ENCODE measurements at places on chromosomes 12 and 14.

GRCh38 chr14:58639842-58640484 is 2.2 kb downstream of the DACT1 start:
- peak; percentile 75 for DNase-seq

- no peak for DNase-seq
Observed at GRCh38 chr14:59214702-59215302, 26.3 kb downstream of the DAAM1 start.

DNA sequence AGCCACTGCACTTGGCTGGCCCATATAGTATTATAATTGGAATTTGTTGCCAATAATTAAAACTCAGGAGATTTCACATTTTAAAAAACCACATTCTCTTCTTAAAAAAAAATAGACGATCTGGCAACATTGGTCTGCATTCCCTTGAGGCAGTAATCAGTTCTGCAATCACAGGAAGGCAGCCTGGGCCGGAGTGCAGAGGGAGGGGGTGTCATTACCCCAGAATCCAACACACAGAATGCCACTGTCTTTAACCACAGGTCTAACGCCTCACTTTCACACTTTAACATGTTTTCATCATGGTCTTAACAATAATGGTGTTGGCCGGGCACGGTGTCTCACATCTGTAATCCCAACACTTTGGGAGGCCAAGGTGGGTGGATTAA is 100.1 kb downstream of the SCARB1 start:
- DNase-seq, result no peak

GRCh38 chr12:22204391-22204790 is 130.1 kb downstream of the ST8SIA1 start:
- DNase-seq, result no peak

DNA sequence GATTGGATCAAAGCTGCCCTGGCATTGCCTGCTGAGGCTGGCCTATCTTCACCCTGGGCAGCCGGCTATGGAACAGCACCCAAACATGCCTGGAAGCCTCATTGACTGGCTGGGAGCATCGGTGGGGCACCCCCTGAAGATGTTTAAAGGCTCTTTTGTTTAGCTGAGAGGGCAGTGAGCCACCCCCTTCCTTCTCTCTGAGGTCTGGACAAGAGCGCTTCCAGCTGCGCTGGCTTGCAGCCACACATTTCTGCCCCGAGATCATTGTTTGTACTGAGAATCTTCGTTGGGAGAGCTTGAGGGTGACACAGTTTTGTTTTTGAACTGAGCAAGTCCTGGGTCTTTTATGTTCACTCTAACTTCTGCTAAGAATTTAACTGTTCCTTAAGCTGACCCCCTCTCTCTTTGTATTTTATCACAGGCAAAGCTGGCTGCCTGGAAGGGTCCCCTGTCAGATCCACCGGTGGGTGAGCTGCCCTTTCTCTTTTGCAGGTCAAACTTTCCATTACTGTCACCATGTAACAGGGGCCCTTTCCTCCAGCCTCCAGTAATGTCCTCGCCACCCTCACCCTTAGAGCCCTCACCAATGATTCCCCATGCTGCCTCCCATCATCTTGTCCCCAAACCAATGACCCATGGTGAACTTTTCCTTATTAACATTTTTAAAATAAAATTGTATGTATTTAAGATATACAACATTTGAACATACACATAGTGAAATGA is 212.2 kb downstream of the KIF26A start:
- DNase-seq, result no peak

DNA sequence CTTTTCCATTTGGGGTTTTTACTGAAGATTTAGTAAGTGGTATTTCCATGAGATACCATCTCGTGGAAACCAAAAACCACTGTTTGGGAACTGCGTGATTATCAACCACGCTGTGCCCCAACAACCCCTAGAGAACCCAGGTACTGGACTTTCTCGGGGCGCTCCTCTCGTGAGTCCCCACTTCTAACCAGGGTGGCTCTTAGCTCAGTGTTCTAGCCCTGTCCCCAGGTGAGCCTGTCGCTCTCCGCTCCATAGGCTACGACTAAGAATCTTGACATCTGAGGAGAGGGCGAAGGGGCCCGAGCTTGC is 686 bp downstream of the MCRS1 start:
- no peak for DNase-seq

DNA sequence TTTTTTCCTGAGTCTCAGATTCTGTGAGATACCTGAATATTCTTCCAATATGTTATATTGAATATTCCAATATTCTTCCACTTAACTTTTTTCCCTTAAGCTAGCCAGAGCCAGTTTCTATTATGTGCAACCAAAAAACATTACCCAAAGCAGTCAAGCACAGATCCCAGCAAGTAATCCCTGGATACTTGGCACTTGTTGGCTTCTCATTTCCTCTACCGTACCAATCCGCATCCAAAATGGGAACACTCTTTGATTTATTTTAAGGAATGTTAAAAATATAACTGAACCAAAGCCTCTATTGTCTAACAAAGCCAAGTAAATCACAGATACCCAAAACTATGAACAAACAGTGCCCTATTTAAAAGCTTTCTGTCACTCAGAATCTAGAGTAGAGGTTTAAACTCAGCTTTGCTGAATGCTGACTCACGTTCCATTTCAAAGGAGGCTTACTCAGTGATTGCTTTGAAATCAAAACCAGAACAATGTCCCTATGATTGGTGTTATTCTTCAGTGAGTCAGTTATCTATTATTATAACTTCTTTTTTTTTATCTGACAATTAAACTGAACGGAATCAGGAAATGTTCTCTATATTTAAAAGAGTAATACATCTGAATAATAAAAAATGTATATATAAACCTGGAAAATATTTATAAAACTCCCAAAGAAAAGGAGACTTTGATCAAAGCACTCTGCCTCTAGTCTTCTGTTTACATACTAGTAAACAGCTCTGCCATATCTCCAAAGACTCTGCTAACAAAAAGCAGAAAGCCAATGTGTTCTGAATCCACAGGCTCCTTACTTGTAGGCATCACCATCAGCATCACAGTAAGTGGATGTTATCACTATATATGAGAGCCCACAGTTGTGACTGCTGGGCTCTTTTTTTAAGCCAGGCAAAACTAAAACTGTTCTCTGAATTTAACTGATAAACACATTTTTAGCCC is 360.8 kb downstream of the CCDC91 start:
- DNase-seq, result no peak

DNA sequence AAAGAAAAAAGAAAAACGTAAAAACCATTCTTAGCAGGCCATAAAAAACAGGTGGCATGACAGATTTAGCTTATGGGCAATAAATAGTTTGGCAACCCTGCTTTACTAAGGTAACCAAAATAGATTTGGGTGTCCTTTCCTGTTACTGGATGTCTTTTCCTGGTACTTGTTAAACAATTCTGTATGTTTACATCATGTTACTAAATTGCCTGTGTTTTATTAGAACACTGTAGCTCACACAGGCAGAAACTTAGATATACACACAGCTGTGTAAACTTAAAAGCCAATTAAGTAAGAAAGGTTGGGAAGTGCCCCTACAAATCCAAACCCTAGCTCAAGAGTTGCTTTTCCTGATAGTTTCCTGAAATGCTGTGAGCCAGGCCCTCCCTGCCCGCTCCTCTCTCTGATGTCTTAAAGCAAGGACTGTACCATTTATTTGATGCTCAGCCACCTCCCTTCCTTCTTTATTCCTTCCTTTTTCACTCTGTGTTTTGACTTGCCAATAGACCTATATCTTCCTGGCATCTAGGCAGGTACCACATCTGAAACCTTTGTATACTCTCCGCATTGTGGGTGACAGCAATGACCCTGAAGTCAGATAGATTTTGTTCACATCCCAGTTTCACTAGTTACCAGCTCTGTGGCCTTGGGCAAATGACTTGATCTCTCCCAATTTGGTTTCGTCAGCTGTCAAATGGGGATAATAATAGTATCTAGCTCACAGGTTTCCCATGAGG is 3.7 kb upstream of the CAMKK2 start:
- no peak for DNase-seq

GRCh38 chr12:27026257-27026656 is 3.9 kb downstream of the MED21 start:
- DNase-seq, result no peak

GRCh38 chr12:42372154-42372791 is 46.3 kb downstream of the PPHLN1 start:
- peak; percentile 32 for DNase-seq
